ENCODE measurements at places on chromosomes 11 and 22.

- no peak for DNase-seq
Observed at GRCh38 chr22:41015003-41015402, 63.8 kb downstream of the RBX1 start.

- no peak for DNase-seq
Observed at GRCh38 chr11:71971680-71972079, 27.0 kb upstream of the IL18BP start.

- DNase-seq: no peak
Observed at GRCh38 chr11:127137771-127138280, 137.3 kb upstream of the KIRREL3 start.

- DNase-seq: no peak
Observed at GRCh38 chr11:64866173-64866491, 12.3 kb downstream of the EHD1 start.

GRCh38 chr11:66124564-66124963, 54.5 kb downstream of the PACS1 start:
- no peak for DNase-seq

DNA sequence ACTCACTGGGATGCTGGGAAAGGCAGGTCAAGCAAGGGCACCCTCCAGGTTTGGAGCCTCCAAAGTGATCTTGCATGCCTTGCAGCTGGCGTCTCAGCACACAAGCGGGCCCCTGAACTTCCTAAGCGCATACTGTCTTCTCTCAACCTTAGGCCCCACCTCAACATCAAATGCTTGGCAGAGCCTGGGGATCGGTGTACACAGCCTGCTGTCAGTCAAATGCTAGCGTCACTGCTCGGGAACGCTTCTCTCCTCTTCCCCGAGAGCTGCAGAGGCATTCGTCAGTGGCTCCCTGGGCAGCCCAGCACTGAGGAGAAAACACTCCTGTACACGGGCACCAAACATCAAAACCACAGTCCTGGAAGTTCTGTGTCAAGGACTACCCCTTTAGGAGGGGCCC, 124.9 kb downstream of the C11orf58 start:
- DNase-seq: no peak
